Hepatocyte (in vitro differentiated cells): ENCODE measurements at places on chromosomes 11 and 22. TPM values are rescaled to one million over a fixed set of nuclear protein-coding genes. Genes with fewer than 3 reads are reported as not detected.

Gene CCDC87
- total RNA-seq, result 0.36 and 0.53 TPM in 2 replicates

- DNase-seq, result no peak
These were observed 1.4 kb downstream of the SREBF2 start for GRCh38 chr22:41834005-41834944.

DNA sequence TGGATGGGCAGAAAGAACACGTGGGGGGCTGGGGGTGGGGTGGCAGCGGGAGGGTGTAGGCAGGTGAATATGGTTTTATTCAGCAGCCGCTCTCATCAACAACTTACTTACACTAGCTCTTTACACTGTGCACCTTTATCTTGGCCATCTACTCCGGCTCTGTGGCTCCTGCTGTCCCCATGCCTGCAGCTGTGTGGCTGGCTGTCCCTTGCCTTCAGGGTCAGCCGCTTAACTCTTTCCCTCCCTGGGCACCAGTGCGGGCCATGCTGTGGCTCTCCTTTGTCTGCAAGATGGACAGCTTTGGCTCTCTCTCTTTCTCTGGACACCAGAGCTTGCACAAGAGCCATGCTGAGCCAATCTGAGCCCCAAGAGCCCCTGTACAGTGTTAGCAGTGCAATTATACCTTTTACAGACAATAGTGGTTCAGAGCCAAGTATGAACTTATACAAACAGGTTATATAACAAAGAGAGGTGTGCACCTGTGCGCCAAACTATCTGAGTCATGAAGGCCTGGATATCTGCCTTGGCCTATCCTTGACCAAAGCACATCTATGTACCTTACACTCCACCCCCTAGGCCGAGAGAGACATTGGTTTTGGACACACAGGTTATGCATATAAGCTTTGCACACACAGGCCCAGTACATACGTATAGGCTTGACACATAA lies 94.3 kb upstream of the CTSC start:
- no peak for DNase-seq

Gene OR56A4
- not detected in 2 replicates for total RNA-seq

DNA sequence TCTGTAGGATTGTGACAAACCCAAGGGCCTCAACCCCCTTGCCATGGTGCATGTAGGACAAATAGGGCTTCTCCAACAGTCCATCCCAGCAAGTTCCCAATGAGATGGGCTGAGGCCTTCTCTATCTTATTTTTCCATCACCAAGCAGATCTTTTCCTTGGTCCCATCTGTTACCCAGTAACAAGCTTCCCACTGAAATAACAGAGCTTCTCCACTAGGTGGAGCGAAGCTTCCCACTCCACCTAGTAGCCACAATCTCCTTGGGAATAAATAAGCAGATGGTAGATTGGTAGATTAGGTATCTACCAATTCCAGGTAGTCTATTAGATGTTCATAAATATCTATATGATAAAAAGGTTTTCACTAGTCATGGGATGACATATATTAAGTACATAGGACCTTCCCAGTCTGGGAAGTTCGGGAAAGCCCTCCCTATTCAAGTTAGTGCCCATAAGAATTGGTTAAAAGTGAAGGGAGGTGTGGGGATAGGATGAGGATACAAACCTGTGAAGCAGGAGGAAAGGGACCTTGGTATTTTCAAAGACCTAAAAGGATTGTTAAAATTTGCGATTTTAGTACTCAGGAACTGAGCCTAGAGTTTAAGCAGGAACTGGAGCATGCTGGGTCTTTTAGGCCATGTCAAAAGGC lies 5.9 kb upstream of the OR52L1 start:
- peak; percentile 37 for DNase-seq

GRCh38 chr22:33427461-33427860 lies 369.3 kb upstream of the SYN3 start:
- no peak for DNase-seq

GRCh38 chr11:39732001-39732400 lies 1727.5 kb downstream of the LRRC4C start:
- no peak for DNase-seq

DNA sequence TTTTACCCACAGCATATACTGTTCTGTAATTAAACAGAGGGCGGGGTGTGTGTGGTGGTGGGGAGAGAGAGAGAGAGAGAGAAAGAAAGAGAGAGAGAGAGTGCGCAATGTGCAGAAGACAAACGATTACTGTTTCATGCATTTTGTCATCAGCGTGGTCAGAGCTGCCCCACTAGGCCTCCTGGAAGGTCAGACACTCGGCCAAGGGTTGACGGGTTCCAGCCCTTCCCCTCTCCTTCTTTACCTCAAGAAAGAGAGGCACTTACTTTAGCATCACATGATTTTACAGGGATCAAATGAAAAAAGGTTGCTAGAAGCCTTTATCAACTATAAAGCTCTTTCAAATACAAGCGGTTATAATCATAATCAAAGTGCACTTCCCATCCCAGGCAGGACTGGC lies 269.2 kb upstream of the SORL1-AS1 start:
- DNase-seq, result no peak
